Globus pallidus (tissue), 1 donor: ENCODE measurements at places on chromosomes 7 and 10.

DNA sequence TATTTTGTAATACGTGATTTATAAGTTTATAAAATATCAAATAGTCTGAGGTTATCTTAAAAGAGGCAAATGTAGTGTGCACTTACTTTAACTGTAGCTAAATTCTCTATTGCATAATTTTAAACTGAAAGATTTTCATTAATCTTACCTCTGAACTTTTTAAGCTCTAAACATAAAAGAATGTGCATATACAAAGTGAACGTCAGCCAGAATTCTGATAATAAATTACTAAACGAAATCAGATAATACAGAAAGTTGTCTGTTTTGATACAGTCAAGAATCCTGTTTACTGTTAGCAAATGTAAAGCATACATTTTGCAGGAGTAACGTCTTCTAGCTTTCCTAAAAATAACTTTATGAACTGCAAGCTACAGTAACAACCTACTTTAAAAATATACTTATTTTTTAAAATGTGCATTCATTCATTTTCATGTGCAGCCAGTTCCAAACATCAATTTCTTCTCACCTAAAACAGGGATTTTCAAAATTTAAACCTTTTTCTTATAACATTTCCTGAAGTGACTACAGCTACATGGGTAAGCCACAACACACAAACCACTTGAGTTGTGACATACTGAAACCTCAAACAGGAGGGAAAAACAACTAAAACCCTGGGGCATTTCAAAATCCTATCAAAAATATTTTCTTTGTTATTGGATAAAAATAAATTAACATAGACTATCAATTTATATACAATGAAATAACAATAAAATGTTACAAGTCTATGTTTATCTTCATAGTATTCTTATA is 92.7 kb downstream of the RNLS start:
- no peak for DNase-seq

DNA sequence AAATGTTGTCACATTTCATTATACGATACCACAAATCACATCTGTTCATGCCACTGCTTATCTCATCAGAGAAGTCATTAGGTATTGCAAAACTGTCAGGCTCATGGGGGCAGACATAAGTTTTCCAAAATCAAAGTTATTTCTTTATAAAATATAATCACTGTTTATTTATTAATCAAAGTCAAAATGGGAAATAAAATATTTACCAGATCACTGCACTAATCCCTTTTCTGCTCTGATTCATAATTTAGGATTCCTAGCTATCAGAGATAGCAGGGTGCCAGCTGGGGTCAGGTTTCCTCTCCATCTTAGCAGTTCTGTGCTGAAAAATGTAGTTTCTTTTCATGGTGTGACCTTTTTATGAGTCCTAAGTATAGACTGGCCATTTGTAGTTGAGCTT is 117.7 kb upstream of the LANCL2 start:
- DNase-seq: no peak

DNA sequence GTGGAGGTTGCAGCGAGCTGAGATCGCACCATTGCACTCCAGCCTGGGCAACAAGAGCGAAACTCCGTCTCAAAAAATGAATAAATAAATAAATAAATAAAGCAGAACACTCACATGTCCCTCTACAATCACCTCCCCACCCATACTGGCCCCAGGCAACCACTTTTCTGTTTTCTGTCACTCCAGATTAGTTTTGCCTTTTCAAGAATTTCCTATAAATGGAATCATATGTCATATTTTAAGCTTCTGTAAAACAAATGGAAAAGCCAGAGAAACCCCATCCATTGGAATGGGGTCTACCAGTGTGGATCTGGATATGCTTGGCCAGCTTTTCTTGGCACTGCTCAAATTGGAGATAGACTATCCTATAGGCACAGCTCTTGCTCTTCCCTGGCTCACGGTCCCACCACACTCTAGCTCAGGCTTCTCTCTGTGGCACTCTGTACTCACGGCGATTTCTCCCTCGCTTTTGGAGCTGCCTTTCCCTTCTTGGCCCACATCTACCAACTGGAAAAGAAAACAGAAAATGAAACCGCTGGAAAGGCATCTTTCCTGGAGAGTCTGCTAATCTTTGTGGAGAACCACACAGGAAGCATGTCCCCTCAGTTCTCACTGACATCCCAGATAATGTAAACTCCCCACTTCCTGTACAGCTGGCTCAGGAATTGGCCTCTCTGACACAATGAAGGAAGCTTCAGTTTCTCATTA is 210.1 kb downstream of the JCAD start:
- DNase-seq: no peak

- DNase-seq: no peak
Observed at GRCh38 chr10:4372601-4373000, 453.4 kb upstream of the AKR1E2 start.

DNA sequence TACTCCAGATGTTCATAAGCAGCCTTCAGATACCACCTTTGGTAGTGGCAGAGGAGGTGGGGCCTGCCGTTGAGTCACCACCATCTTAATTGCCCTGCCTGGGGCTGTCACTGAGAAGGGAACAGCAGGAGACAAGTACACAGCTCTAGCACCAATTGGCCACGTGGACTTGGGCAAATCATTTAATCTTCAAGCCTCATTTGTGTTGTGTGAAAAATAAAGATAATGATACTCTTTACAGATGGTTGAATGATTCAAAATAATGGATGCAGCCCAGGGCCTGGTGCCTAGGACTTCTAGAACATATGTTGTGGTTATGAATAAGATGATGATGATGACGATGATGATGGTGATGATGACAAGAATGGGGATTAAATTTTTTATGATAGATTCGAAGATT is 111.9 kb upstream of the ADAM12 start:
- DNase-seq: no peak

GRCh38 chr7:6159524-6160031 is 112.8 kb downstream of the CYTH3 start:
- no peak for DNase-seq
